H1 (cell line): ENCODE measurements at places on chromosomes 1 and 21. TPM values are rescaled to one million over a fixed set of nuclear protein-coding genes. Genes with fewer than 3 reads are reported as not detected.
A peak's percentile ranks its signal among the peaks of the same experiment; 100 is the strongest.

DNA sequence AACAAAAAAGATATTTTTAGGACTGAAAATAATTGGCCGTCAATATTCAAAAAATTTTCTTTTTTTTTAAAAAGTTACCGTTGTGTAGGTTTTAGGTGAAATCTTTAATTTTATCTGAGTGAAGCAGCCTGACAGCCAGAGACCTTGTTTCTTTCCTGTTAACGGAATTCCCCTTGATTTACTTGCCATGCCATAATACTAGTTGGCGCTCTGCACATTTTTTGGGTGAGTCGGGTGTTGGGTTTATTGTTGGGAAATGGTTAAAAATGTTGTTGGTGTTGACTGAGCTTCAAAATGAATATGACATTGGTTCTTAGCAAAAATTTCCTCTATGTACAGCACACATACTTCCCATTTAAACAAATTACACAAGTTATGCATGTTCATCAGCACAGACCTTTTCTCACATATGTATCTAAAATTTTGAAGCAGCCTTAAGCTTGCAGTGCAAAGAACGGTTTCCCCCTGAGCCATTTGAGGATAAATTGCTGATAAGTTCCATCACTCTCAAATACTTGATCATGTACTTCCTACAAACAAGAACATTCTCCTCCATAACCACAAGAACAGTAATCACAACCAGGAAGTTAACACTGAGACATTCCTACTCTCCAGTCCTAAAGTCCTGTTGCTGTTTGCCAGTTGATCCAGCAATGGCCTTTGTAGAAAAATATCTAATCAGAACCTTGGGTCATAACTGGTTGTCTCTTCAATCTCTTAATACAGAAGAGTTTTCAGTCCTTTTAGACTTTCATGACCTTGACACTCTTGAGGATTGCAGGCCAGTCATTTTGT is 34.2 kb downstream of the CAMTA1 start:
- DNase-seq, result no peak

DNA sequence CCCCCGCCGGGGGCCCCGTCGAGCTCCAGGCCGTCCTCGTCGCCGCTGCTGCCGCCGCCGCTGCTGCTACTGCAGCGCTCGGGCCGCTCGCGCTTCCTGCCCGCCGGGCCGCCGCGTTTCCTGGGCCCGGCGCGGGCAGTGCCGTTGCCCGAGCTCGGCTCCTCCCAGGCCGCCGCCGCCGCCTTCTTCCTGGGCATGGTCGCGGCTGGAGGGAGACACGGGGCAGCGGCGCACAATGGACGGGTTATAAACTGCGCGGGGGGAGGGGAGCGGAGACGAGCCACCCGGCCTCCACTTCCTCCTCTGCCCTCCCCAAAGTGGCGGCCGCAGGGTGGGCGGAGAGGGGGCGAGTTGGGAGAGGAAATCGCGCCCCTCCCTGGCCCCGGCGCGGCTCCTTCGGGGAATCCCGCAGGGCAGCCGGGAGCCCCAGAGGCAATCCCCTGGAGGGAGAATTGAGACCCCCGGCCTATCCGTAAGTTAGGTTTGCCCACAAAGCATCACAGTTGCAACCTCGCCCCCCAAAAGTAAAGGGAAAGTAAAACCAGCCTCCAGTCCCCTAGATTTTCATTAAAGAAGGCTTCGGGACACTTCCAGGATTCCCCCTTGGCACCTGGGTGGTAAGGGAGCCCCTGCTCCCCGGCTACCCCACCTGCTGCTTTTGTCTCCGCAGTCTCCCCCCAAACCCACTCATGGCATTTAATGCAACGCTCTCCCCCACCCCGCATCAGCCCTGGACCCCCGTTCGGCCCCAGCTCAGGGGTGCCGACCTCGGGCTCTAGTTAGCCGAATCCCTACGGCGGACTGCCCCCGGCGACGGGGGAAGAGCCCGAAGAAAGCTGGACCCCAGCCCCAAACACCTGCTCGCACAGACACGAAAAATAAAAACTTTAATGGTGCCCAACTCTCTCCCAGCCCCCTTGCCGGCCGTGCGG is 893 bp downstream of the RCC2 start:
- DNase-seq, result no peak

LDLRAD1 gene
- total RNA-seq, result not detected in 2 replicates

DNA sequence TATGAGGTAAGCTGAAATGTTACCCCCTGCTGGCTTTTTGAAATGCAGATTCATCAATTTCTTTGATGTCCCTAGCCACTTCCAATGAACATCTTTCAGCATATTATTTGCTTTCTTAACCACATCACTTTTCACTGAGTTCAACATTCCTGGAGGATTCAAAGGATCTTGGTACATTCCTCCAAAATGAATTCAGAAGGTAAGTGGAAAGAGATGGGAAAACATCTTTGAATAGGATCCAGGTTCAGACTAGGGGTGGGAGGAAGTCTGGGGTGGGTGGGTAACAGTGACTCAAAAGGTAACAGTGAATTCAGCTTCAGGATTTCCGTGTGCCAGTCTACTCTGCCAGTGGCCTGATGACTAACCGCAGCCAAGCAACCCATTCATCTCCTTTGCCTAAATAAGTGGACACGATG is 180.7 kb downstream of the ZC3H11B start:
- no peak for DNase-seq

DNA sequence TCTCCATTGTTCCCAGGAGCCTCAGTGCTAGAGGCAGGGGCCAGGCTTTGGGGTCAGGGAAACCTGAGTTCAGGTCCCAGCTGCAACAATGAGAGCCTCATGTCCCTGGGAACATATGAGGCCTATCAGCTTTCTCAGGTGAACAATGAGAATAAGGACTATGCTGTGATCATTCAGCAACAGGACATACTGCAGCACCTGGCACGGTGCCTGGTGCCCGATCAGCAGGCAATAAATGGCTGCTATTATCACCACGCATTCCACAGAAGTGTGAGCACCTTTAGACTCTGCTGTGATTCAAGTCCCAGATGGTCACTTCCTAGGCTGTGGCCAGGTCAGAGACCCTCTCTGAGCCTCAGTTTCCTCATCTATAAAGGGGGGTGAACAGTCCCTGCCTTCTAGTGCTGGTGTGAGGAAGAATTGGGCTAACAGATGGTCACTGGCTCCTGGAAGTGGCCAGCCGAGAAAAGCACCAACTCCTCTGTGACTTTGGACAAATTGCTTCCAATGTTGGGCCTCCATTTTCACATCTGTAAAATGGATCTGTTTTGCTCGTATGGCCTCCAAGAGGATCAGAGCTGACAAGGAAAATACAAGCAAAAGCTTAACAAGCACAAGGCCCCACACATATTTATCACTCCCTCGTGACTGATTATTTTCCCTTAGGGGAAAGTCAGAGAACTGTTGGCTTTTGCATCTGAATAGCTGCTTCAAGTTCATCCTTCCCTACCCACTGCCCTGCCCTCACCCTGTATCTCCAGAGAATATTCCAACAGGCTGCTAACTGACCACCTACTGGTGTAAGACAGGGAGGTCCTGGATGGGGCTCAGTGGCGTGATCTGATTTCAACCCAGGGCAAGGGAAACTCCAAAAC is 1.1 kb downstream of the SLC5A9 start:
- DNase-seq, result no peak

DNA sequence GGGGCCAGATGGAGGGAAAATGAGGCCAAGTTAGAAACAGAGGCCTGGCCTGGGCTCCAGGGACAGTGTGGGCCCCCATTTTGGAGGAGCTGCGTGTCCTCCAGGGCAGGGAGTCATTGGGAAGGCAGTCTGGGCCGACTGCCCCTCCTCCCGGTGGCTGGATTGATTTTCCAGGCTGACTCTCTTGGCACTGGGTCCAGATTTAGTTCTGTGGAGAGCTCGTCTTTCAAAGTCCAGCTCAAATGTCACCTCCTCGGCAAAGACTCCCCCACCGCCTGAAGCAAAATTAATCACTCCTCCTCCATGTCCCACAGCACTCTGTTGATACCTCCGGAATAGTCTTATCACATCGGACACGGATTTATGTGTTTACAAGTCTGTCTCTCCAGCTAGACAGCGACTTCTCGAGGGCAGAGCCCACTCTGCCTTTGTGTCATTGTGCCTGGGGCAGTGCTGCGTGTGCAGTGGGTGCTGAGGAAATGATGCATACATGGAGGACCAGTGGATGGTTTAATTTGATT is 175.1 kb downstream of the CAMTA1 start:
- no peak for DNase-seq

IKBKE gene
- 8.6 and 9.8 TPM in 2 replicates for total RNA-seq

- DNase-seq, result no peak
These were observed 10.8 kb upstream of the ANGPTL7 start for GRCh38 chr1:11178021-11179015.

GRCh38 chr1:192235127-192235526 is 76.9 kb downstream of the RGS18 start:
- no peak for DNase-seq

- no peak for DNase-seq
These were observed 28.5 kb downstream of the DLGAP3 start for GRCh38 chr1:34900775-34901502.

DNA sequence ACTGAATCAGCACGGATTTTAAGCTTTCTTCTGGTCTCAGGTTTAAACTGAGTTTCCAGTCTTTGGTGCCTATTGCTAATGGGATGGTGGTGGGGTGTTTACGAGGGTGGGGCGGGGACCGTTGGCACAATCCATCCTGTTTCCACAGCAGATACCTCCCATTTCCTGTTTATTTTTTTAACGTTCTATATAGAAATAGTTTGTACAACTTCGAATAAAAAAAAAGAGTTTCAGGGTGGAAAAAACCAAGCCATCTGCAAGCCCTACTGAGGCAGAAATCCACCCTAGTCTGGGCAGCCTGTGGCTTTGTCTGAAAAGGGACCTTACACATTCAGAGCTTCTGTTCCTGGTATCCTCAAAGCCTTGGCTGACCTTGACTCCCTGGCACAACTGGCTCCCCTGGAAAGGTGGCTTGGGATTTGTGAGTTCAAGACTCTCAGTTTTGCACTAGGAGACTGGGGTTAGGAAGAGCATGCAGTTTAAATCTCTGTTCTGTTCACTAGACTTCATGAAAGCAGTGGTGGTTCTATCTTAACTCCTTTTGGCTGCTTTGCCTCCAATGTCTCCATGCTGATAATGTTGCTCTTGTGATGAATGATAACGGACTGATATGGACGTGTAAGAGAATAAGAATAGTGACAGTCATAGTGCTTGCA is 46.7 kb downstream of the VANGL2 start:
- DNase-seq, result no peak

GRCh38 chr21:35377505-35378090 is 328.5 kb upstream of the RUNX1 start:
- DNase-seq, result no peak

GRCh38 chr1:115251856-115252255 is 86.2 kb downstream of the NGF start:
- no peak for DNase-seq

DNA sequence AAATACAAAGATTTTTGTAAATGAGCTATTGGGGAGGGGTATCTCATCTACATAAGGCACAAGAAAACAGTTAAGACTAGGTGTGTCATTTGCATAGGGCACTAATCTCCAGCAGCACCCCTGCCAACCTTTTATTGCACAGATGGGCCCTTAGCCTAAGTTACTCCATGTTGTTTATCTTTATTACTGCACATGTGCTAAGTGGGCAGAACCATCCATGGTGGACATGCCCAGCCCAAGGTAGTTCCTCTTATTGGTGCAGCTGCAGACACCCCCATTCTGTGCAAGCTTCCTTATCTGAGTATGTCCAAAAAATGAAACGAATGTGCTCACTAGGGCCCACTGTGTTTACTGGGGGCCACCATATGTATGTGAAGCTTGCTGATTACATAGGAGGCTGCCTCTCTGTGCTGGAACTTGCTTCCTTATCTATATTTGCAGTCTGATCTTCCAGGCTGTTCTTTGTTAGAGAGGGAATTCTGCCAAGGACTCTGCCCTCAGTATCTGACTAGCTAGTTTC is 77.3 kb upstream of the NEK7 start:
- DNase-seq, result no peak

DNA sequence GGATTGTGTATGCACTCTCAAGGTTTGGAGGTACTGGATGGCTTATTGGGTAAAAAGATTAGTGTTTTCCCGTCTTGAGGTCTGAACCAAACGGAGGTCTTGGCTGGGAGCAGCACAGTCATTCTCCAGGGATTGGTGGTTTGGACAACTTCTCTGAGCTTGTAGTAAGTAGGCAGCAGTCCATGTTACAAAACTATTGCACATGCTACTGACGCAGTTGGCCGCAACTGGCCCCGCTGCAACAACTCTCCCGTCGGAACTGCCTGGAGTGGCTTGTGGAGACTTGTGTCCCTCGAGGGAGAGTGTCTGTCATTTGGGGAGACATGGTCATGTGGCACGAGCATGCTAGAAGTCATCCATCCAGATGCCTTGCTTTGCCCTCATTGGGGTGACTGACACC is 276.0 kb downstream of the TM2D1 start:
- no peak for DNase-seq

DNA sequence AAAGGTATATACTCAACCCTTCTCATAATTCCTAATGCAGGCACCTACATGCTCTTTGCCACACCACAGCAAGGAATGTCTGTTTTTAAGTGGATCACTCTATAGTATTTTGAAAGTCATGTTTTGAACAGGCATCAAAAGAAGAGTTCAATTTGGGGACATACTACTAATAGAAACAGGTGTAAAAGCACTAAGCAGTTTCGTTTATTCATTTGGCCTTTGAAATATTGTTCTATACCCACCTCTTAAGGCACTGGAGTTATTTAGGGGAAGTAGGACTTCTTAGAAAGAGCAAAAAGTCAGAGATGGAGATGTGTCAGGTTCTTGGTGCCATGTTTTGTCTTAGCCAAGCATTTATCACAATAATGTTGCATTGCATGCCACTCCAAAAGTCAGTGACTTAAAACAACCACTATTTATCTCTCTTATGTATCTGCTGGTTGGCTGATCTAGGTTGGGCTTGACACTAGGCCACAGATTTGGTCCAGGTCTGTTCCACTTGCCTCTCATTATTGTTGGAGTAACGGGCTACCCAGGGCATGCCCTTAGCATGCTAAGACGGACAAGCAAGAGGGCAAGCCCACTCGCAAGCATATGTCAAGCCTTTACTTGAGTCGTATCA is 107.5 kb downstream of the RGL1 start:
- DNase-seq, result no peak

MEX3A gene
- total RNA-seq, result 52.4 and 54.7 TPM in 2 replicates

PLEKHG5 gene
- total RNA-seq, result 12.5 and 13.8 TPM in 2 replicates

DNA sequence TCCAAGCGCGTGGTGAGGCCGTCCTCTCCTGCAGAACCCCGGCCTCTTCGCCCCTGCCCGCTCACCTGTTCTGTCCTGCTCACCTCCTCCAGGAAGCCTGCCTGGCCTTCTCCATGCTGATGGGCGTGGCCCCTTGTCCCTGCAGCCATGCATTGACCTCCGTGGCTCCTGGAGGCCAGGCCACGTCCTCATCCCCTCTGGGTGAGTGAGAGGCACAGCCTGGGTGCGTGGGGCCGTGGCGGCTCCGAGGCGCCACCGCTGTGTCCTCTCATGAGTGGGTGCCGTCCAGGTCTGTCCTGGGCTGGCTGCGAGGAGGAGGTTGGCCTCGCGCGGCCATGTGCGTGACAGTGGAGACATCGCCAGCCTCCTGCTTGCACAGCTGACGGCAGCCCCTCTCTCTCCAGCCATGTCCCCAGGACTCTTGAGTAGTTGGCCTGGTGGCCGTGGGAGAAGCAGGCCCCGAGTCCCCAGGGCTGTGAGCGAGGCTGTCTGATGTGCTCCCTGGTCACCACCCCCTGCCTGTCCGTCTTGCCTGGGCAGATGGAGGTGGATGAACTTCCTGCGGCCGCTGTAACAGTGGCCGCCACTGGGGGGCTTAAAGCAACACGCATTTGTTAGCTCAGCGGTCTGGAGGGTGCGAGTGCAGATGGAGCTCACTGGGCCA is 58.1 kb downstream of the PRKCZ start:
- peak; percentile 47 for DNase-seq

- DNase-seq, result no peak
These were observed 84.2 kb downstream of the SPSB1 start for GRCh38 chr1:9376886-9377333.
